AG04450 (cell line): ENCODE measurements at places on chromosomes 1 and 21.
A peak's percentile ranks its signal among the peaks of the same experiment; 100 is the strongest.

DNA sequence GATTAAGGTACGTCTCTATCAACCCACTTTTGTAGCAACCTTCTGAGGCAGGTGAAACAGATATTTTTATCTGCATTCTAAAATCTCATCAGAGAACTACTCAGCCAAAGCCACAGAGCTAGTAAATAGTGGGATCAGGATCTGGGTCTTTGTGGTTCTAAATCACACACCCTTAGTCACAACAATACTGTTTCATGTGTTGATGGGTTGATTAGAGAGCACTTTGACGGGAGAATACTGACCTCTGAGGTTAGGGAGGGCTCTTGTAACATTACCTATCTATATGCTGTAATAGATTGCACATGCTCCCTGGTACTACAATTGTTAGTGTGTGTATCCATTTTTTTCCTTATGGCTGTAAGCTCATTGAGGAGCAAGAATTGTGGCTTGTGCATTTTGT, 45.5 kb upstream of the CCDC190 start:
- DNase-seq, result no peak

DNA sequence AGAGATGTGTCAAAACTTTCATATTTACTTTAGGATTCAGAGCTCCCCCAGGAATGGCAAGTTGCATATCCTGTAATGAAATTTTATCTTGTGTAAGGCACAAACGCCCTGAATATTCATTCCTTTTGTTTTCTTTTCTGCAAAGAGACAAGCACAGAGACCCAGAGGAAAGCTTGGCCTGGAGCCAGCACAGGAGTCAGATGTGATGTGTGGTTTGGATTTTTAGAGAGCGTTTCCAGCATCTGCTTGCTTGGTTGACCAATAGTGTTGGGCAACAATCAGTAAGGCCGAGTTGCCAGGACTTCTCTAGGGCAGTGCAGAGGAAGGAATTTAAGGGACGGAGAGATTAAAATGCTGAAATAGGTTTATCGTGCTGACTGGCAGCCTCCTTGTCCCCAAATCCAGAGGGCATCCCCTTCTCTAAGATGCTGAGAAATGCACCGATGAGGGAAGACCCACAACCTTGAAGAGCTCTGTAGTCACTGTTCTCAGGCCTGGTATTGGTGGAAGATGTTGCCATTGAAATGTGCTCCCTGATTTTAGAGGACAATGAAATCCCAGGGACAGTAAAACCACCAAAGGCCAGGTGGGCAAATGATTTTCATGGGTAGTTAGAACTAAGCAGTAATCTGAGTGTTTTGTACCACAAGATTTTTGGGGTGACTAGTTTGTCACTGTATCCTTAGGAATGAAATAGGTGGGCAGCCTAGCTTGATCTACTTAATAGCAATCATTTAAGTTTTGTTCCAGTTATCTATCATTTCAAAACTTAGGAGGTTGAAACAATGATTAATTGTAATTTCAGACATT, 37.9 kb upstream of the RHOU start:
- DNase-seq, result no peak

GRCh38 chr1:224783006-224783651, 146.3 kb upstream of the DNAH14 start:
- no peak for DNase-seq

- no peak for DNase-seq
Observed at GRCh38 chr1:241972703-241973369, 15.3 kb downstream of the BECN2 start.

- peak; percentile 58 for DNase-seq
Observed at GRCh38 chr1:219710529-219711194, 97.8 kb upstream of the ZC3H11B start.
